ENCODE measurements at places on chromosomes 6 and 20.
A peak's percentile ranks its signal among the peaks of the same experiment; 100 is the strongest.

- no peak for DNase-seq
Measured at GRCh38 chr20:3714092-3714491, 1.7 kb upstream of the SIGLEC1 start.

DNA sequence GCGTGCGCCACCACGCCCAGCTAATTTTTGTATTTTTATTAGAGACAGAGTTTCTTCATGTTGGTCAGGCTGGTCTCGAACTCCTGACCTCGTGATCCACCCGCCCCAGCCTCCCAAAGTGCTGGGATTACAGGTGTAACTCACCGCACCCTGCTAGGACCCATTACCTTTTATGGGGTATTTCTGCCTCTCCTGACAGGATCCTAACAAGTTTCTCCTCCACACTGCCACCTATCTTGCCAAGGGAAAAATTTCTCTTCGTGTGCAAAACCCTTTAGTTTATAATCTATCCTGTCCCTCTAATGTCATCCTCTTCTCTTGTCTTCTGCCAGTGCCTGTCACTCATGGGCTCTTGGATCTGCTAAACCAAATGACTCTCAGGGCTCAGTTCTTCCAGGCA is 1.9 kb downstream of the STMND1 start:
- DNase-seq, result no peak

- no peak for DNase-seq
Measured at GRCh38 chr6:42981836-42982235, 2.5 kb upstream of the PPP2R5D start.

DNA sequence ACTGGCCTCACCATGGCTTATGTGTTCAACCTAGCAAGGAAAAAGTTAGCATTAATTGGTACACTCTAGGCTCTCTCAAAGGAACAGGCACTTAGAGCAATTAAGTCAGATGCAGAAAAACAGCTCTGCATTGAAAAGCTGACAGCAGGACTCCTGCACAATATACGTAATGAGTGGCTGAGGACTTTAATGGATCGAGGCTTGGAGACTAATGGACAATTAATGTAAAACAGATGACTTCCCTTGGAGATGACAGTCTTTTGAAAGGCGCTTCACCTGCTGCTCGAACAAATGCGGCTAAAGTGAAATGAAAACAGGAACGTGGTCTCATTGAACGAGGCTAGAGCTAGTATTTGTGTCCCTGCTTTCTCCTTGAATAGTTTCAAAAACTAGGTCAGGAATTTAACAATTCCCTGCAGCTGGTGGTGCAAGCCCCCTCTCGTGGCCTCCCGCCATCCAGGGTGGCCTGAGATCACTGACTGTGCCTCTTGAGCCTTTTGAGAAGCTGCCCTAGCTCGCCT is 137.1 kb downstream of the ELOVL4 start:
- DNase-seq, result no peak

- DNase-seq, result no peak
Measured at GRCh38 chr6:32057966-32058365, 19.8 kb downstream of the CYP21A2 start.

DNA sequence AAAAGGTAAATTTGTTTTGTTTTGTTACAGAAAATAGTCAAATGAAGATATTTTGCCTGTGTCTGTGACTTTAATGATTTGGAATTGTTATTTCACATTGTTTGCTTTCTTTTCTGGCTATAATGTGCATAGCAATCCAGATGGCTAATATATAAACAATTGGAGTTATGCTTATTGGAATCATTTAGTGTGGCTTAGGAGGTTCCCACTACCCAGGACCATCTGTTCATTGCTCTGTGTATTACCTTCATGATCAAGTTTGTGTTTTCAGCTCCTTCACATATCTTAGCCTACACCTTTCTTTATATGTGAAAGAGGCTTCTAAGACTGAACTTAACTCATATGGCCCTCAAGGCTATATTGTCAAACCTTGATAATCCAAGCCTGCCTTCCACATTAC is 232.9 kb downstream of the BCKDHB start:
- no peak for DNase-seq

GRCh38 chr6:131433927-131434326 is 139.1 kb upstream of the ARG1 start:
- DNase-seq, result no peak

- no peak for DNase-seq
Measured at GRCh38 chr20:59439243-59439642, 138.8 kb downstream of the EDN3 start.

GRCh38 chr6:16999491-17000436 is 102.1 kb upstream of the STMND1 start:
- DNase-seq, result no peak

DNA sequence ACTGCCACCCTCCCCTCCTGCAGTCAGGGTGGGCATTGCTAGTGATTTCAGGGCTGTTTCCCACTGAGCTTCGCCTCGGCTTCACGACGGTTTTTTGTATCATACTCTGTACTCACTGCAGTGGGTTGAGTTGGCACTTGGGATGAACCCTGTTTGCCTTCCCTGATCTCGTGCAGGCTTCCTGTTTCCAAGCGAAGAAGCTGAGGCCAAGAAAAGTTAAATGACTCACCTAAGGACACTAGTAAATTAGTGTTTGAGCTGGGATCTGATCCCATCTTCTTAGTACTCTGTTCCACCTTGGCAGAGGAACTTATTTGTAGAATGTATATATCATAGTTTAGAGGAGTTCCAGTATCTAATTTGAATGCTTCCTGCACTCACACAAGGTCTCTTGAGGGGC is 50.3 kb upstream of the VSTM2L start:
- DNase-seq, result no peak

DNA sequence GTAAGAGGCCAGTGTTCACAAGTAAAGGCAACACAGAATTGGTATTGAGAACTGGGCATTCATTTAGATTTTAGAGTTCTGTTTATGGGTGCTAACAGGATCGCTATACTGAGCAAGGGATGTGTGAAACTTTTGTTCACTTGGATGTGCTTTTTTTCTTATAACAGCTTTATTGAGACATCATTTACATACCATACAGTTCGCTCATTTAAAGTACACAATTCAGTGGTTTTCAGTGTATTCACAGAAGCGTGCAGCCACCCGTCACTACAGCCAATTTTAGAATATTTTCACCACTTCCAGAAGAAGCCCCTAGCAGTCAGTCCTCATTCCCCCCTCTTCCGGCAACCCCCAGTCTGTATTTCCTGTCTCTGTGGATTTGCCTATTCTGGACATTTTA is 48.7 kb downstream of the GFRA4 start:
- DNase-seq, result no peak

DNA sequence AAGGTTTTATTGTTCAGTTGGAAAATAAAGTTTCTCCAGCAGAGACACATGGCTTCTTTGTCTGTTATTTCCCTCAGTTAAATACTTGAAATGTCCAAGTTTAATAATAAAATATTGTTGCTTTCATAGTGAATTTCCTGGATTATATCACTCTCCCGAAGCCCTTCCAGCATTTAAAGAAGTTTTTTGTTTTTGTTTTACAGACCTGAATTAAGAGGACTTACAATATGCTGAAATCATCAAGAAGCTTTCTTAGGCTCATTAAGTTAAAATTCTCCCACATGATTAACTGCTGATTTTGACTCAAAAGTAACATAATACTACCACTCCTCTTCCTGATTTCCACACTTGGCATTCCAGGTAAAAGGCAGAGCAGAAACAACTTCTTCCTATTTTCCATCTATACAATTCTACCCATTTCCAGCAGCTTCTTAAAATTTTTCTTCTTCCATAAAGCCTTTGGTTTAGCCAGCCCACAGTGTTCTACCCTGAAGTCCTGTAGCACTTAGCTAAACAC is 35.8 kb downstream of the PDSS2 start:
- DNase-seq, result no peak

GRCh38 chr6:19873031-19873430 is 35.9 kb downstream of the ID4 start:
- DNase-seq, result no peak

DNA sequence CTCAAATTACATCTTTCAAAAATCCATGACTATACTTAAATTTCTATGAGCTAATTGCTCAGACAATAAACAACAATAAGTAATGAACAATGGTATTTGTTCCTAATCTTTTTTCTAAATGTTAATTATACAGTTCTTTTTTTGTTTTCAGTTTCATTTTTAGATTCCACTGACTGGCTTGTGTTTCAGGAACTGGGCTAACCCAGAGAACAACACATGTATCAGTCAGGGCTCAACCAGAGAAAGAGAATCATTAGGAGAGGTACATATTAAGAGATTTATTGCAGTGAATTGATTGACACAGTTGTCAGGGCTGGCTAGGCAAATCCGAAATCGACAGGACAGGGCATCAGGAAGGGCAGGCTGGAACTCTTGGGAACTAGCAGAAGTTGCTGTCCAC is 182.8 kb downstream of the GRM1 start:
- no peak for DNase-seq

DNA sequence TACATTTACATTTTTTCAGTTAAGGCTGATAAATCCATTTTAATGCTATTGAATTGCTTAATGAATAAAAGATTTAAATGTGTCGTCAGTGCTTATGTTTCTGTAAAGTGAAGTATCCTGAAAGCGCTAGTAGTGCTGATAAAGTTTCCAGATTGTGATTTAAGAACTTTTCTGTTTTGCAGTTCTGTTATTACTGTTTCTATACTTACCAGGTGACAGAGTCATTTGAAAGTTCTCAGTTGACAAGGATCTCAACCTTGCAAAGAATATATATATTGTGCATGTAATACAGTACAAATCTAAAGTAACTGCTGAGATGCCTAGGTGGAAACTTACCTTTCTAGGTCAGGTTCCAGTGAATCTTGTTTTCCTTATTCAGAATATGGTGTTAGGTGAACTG is 201.8 kb downstream of the ARID1B start:
- no peak for DNase-seq

GRCh38 chr20:25203089-25203488 is 7.6 kb downstream of the ENTPD6 start:
- no peak for DNase-seq

- peak; percentile 35 for DNase-seq
Measured at GRCh38 chr20:50930139-50930975, 880 bp downstream of the ADNP start.

DNA sequence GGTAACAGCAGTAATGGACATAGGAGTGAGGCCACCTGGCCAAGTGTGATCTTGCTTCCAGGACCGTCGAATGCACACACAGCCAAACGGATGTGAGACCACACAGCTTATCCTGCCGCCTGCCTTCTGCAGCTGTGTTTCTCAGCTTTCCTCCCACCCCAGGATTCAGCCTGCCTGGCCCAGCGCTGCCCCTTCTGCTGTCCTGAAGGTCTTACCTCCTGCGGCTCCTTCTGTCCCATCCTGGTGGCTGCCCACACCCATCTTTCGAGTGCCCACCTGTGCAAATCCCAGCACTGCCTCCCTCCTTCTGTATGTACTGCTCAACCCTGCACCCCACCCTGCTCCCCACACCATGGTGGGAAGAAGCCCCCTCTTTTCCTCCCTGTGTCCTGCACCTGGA is 49.4 kb upstream of the DACT2 start:
- DNase-seq, result no peak

DNA sequence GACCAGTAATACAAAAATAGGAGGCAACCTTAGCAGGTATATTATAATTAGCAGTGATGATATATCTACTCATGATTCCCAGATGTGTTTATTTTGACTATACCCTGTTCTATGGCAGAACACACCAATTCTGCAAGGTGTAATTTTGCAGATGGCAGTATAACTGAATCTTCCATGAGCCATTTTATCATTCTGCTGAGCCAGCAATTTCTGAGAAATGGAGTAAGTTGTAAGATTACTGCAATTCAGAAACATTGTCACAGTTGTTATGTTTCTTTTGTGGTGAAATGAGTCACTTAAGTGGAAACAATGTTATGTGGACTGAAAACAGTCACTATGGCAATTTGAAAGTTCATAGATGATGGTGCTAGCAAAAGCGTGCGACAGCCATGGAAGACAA is 63.7 kb upstream of the RIMS1 start:
- DNase-seq, result no peak

- DNase-seq, result no peak
Measured at GRCh38 chr6:129776542-129777330, 66.8 kb upstream of the ARHGAP18 start.

- DNase-seq, result no peak
Measured at GRCh38 chr20:11101243-11101642, 427.4 kb upstream of the JAG1 start.

GRCh38 chr20:39990692-39991091 is 698.3 kb downstream of the MAFB start:
- no peak for DNase-seq

DNA sequence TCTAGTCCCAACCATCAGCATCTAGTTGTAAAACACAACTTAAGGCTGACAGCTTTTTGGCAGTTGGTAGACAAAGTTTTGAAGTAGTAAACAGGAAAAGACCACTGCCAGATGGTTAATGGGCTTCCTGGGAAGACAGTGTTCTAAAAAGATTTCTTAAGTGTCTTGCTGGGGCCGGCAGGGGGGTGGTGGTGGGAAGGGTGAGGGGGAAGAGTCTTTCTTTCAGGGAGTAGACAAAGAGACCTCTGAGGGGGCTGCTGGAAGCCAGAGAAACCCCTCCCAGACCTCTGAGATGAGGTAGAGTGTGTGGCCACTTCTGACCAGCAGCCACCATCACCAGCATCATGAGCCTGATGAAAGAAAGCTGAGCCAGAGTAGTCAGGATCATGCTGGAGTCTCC is 784.9 kb downstream of the TENT5A start:
- DNase-seq, result no peak

DNA sequence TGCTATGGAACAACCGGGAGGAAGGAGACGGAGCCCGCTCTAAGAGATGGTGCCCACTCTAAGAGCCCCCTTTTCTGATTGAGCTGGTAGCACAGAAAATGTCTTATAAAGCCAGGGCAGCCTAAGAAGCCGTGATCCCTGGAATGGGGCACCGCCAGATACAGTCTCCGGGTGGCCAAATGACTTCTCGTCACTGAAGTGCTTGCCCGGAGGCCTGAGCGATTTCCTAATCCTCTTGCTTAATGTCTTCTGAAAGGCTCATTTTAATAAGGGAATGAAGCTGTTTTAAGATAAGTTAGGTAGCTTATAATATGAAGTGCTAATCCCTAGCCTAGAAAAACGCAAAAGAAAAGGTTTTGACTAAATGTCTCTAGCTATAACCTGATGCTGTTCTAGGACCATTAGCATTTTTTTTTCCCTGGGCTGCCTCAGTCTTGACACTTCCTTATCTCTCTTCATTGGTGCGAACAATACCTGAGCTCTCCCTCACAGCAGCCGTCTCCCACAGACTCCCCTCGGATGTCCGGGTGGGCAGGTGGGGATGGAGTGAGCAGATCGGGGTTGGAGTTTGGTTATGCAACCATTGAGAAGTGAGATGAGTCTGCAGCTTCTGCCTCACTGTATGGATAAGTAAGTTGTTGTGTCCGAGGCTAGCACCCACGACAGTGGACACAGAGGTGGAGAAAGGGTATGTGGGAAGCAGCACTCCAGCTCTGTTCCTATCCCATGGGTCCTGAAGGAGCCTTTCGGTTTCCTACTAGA is 559.4 kb upstream of the AGPAT4 start:
- no peak for DNase-seq

DNA sequence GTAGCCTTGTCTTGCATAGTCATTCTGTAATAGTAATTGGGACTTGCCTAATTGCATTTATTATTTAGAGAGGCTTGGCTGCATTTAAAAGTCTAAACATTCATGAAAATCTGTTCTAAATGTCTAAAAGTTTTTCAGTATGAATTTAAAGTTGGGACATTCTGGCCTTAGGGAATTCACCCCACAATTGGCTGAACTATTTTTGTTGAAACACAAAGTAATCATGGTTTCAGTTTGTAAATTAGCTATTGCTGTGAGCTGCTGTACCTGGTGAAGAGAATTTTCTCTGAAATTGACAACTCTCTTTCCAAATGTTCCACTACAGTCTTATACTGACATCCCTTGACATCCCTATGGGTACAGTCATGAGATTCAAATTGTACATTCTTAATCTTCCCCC is 253.0 kb downstream of the FARS2 start:
- DNase-seq, result no peak

All from activated CD4-positive, CD25-positive, alpha-beta regulatory T cell (primary cell).